ENCODE measurements at places on chromosomes 7 and 10.

DNA sequence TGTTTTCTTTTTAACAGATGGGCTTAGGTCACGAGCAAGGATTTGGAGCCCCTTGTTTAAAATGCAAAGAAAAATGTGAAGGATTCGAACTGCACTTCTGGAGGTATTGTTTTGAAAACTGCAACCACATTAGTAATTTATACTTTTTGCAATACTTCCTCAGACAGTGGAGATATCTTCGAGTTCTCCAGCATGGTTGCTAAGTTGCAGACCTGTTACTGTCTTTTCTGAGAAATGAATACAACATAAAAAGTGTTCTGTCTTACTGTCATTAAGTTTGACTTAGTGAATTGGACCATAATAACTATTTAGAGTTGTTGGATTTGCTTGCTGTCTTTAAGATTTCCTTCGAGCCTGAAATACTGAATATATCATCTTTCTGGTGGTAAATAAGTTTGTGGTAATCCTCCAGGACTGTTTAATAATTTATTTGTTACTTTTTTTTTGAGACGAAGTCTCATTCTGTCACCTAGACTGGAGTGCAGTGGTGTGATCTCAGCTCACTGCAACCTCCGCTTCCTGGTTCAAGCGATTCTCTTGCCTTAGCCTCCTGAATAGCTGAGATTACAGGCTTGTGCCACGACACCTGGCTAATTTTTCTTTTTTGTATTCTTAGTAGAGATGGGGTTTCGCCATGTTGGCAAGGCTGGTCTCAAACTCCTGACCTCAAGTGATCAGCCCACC is 24.3 kb downstream of the TES start:
- DNase-seq = no peak

DNA sequence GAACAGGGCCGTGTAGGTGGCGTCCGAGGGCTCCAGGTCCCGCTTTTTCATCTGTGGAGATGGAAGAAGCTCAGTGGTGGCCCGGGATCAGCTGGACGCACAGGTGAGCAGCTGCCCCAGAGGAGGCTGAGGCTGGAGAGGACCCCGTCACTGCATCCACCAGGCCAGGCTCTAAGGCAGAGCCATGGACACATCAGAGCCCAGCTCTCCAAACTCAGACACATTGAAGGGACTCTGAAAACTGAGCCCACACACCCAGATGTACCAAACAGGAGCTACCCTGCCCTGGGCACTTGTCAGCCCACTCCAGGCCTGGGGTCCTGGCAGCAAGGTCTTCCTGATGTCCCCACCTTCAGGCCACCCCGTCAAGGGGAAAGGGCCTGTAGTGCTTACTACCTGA is 8.8 kb downstream of the PTCD1 start:
- no peak for DNase-seq

DNA sequence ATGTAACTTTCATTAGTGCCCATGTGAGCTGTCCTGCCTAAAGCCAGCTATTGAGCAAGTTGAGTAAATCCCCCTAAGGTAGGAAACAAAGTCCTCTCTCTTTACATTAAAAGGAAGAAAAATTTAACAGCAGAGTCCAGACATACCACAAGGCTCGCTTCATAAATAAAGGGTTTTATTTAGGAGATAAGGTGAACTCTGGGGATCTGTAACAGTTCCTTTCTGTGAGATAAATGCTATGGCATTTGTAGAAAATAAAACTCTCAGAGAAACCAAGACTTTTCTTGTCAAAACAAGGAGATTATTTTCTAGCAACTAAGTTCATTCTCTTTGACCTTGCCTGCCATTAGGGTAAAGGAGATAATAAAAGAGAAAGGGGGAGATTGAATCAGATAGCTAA is 32.3 kb upstream of the LYZL1 start:
- DNase-seq = no peak

DNA sequence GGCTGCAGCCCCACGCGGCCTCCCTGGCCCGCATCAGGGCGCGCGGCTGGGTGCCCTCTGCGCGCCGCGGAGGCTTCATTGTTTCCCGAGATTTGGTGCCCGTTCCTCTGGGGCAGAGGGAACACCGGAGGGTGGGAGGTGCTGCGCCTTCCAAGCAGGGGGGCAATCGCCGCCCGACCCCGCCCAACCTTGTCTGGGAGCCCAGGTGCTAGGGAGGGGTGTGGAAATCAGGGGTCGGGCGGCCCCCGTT is 1.0 kb upstream of the NRP1 start:
- no peak for DNase-seq

- DNase-seq = no peak
Observed at GRCh38 chr10:114027951-114028350, 15.7 kb upstream of the ADRB1 start.

GRCh38 chr7:8176370-8177081 is 85.4 kb downstream of the ICA1 start:
- DNase-seq = peak; percentile 50

DNA sequence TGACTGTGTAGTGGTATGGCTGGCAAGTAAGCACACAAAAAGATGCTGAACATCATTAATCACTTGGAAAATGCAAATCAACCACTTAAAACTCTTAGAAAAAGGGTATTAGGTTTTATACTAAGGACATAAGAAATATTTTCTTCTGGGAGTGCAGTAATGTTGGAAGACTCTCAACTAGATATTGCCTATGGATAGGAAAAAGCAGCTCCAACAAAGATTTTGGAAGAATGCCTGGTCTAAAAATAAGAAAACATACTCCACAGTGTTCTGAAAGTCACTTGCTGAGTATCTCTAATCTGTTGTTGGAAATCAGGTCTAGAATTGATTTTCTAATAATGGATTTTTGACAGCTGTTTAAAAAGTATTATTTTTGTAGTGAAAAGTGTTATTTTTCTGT is 50.8 kb upstream of the PHYHIPL start:
- no peak for DNase-seq

DNA sequence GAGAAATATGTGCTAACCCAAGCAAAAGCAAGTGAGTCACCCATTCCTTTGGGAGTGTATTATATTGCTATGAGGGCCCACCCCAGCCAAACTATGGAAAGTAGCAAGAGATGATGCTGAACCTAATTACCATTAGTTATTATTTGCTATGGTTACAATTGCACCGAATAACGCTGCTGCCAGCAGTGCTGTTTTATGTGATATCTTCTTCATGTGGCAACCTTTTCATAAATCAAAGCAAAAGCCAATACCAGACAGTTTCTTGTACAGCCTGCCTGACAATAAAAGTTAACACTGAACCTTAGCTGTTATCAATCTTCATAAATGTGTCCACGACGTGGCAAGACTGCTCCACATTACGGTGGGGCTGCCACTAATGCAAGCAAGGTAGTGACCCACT is 241.7 kb upstream of the PLXNA4 start:
- no peak for DNase-seq

- DNase-seq = no peak
Observed at GRCh38 chr7:26858735-26859134, 5.7 kb downstream of the SKAP2 start.

DNA sequence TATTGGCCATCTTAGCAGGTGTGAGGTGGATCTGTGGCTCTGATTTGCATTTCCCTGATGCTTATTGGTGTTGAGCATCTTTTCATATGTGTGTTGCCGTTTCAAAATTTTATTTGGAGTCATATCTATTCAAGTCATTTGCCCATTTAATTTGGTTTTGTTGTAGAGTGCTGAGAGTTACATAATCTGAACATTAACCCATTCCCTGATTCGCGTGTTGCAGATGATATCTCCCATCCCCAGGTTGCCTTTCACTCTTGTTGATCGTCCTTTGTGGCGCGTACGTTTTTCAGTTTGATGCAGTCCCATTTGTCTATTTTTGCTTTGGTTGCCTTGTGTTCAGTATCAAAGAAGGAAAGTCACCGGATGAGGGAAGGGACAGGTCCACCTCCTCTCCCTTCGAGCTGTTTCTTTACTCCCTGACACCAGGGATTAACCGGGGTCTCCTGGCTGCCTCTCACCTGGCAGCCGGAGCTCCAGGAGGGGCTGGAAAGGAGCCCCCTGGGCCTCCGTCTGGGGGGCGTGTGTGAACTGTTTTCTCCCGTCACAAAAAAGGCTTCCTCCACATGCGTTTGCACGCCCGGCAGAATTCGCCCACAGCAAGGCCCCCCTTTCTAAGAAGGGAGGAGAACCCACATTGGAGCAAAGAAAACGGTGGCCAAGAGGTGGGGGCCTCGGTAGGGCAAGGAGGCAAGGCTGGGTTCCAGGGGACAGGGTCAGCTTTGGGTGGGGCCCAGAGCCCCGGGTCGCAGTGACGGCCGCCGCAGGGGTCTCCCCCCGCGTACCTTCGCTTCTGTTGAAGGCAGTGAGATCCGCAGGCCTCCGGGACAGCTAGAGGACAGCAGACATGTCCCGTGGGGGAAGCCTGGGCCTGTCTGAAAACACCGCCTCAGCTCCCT is 8.3 kb downstream of the MNX1 start:
- no peak for DNase-seq

DNA sequence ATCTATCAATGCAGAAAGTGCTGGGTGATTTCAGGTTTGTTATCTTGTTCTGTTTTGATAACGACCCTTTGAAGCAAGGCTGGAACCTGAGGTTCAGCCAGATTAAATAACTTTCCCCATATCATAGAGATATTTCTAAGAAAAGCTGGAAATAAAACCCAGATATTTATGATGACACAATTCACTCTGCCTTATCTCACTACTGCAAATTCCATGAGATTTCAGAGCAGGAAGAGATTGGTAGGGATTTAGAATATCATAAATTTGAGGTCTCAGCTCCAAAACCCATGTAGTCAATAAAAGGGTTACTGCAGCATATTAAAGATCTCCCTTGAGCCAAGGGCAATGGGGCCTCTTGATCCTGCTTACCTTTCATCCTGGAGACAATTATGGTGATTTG is 692.5 kb upstream of the IGFBP3 start:
- no peak for DNase-seq

DNA sequence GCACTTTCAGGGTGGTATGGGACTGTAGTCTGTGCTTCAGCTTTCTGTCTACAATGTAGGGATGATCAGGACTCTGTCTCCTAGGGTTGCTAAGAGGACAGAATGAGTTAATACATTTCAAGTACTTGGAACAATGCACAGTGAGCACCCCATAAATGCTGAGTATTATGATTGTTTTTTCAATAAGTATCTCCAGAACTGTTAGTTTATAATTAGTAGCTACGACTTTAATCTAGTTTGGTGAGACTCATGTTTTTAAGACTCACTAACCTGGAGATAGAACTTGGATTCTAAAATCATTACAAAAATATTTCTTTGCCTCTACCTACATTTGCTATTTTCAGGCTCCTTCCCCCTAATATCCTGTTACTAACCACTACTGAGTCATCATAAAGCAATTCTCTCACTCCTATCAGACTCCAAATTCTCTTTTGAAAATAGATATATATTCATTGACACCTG is 95.3 kb downstream of the CPED1 start:
- DNase-seq = no peak

DNA sequence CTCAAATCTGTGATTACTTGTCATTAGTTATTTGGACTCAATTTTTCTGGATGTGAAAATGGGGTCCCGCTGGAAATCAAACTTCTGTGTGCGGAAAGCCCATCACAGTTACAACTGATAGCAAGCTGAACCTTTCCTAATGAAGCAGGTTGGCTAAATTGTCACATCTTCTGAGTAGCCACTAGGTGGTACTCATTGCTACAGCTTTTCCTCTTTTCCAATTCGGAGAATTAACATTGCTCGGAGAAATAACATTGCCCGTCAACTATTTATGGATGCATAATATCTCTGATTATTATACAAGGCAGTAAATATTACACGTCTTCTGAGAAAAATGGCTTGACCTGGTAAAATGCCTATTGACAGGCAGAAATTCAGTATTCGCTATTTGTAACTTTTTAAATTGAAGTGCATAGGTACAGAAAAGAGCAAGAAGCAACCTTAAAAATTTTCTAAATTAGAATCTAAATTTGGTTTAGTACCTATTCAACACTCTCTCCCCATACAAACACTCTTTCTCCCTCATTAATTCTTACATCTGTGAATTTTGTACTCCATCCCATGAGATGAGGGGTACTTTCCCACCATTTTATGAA is 17.3 kb upstream of the BLOC1S2 start:
- no peak for DNase-seq

DNA sequence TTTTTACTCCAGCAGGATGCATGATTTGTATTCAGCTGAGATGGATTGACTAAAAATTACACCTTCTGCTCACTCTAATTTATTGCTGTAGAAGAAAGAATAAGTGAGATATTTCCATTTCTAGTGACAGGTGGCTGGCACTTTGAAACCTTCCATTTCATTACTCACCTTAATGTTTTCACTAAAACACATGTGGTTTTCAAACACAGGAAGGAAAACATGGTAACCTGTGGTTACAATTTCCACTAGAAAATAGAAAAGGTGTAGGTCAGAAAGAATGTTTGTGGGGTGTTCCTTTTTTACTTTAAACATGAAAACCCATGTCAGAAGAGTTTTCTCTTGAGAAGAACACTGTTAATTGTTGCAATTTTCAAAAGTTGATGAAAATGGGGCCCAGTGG is 12.0 kb upstream of the PRKCQ start:
- DNase-seq = no peak

- DNase-seq = no peak
Observed at GRCh38 chr10:117550599-117551329, 8.2 kb downstream of the EMX2 start.

DNA sequence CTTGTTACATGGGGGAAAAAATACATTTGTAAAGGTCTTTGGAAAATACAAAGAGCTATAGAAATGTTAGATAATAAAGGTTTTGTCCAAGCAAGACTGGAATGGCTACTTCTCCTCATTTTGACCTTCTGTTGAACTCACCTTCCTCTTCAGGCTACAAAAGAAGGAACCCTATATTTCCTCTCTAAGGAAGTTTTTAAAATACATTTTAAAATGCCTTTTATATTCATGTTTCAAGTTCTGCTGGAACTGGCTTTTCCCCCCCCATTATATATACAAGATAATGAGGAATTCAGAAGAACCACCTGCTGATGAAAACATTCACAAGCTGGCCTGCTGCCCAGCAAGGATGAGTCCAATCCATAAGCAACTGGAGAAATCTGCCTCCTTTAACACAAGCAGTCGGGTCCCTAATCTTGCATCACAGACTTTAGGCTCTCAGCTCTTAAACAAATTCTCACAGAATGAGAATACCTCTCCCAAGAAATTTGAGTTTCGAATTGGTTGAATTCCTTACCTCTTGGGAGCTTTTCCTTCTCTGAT is 44.6 kb downstream of the MTERF1 start:
- DNase-seq = no peak

DNA sequence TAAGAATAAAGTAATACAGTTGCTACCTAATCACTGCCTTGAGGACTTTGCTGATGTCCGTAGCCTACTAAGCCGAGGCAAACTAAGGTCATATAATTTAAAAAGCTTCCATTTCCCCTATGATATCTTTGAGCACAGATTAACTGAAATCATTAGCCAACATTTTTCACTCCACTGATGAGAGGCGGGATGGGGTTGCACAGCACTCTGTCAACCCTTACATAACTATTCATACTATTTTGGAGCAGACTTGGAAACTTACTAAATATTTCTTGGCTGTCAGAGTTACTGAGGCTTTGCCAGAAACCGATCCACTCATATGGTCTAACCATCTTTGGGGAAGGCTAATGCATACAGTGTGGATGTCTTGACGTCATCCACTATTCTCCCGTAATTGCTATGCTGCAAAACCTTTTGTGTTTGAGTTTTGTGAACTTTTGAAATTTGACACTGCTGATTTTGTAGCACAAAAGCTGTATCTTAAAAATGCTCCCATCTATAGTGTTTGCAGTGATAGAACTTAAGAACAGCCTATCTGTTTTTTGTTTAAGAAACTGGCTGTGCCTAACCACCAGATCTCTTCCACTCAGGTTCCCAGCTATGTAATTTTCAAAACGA is 248.7 kb downstream of the TSPAN12 start:
- no peak for DNase-seq

GRCh38 chr7:123242467-123243092 is 42.8 kb upstream of the SLC13A1 start:
- no peak for DNase-seq

GRCh38 chr7:67455508-67455907 is 458.9 kb downstream of the TYW1 start:
- no peak for DNase-seq
